ENCODE measurements at places on chromosomes 5 and 9.
A peak's percentile ranks its signal among the peaks of the same experiment; 100 is the strongest.

DNA sequence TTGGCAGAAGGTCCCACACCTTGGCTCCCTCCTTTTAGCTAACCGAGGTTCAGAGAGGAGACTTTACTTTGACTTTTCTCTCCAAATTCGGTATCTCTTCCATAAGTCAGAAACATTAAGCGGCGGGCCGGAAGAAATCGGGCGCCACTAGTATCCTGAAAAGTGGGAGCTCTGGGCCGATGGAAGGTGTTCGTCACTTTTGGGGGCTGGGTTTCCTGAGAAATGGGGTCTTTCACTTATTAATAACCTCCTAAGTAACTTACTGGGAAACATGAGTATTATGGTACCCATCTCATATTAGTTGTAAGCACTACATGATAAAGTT lies 716 bp downstream of the STX17 start:
- no peak for DNase-seq

GRCh38 chr9:4022435-4023067 lies 277.3 kb downstream of the GLIS3 start:
- no peak for DNase-seq

- no peak for DNase-seq
Measured at GRCh38 chr5:107387526-107388140, 283.1 kb downstream of the EFNA5 start.

- DNase-seq: no peak
Measured at GRCh38 chr5:134427540-134428041, 15.9 kb upstream of the CDKN2AIPNL start.

- no peak for DNase-seq
Measured at GRCh38 chr5:474840-475661, 32.1 kb downstream of the EXOC3 start.

- DNase-seq: peak; percentile 45
Measured at GRCh38 chr9:81456431-81457006, 232.8 kb downstream of the TLE1 start.

GRCh38 chr5:38341056-38341455 lies 82.7 kb downstream of the EGFLAM start:
- DNase-seq: no peak

GRCh38 chr5:5676218-5676617 lies 253.7 kb downstream of the ICE1 start:
- no peak for DNase-seq

GRCh38 chr5:55172937-55173686 lies at the start of gene CDC20B:
CDC20B (minus strand) TSS chr5:55173177; CDS start chr5:55173000, 177 bp downstream.
- DNase-seq: peak; percentile 44

- no peak for DNase-seq
Measured at GRCh38 chr5:1961952-1962595, 79.3 kb upstream of the IRX4 start.

DNA sequence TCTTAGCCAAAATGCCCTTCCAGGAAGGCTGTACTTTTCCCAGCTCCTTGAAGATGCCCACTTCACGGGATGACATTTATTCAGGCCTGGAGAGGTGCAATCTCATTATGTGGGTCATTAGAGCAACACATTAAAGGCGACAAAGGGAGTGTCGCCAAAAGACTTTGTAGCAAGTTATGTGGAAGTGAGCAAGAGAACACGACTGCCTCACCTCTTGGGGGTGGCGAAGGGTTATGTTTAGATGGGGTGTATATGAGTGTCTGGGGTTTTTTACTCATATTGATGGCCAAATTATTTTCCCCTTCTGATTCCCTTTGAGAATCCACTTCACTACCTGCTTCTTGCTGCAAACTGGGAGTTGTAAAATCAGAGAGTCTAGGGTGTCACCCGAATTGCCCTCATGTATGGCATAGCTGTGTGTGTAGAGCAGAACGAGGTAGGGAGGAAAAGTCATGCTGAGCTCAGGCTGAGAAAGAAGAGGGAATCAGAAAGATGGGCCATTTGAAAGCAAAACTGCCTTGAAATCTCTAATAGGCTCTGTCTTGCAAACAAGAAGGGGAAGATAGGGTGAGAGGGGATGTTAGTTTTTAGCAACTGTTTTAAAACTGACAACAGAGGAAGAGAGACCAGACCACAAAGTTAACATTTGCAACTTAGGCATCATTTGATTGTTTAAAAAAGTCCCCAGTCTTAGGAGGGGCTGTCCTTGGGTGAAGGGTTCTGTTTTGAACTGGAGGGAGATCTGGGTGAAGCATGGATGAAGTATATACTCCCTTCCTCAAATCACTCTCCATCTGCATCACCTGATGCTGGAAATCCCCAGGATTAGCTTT lies 97.1 kb upstream of the IL12B start:
- DNase-seq: no peak

GRCh38 chr9:38668791-38669466 lies 48.5 kb upstream of the ANKRD18A start:
- no peak for DNase-seq

- no peak for DNase-seq
Measured at GRCh38 chr5:165410476-165410875, 1905.1 kb downstream of the MAT2B start.

GRCh38 chr9:83182071-83182470 lies 119.1 kb upstream of the RASEF start:
- no peak for DNase-seq

GRCh38 chr9:89873801-89874200 lies 269.0 kb downstream of the GADD45G start:
- DNase-seq: no peak

GRCh38 chr5:178430186-178431062 lies 159.8 kb downstream of the COL23A1 start:
- no peak for DNase-seq

GRCh38 chr9:72440378-72440777 lies 75.4 kb upstream of the ZFAND5 start:
- no peak for DNase-seq

- no peak for DNase-seq
Measured at GRCh38 chr5:485946-486491, 38.2 kb downstream of the SLC9A3 start.

Data from NCI-H1930 (cell line).